H9 (cell line): ENCODE measurements at places on chromosomes 3 and 15. TPM values are rescaled to one million over a fixed set of nuclear protein-coding genes. Genes with fewer than 3 reads are reported as not detected.

PTH1R gene
- total RNA-seq, result 0.99 and 1.0 TPM in 2 replicates

FHIT gene
- total RNA-seq, result 3.0 and 4.0 TPM in 2 replicates

LRRC2 gene
- total RNA-seq, result 2.6 and 3.4 TPM in 2 replicates

FRG2C gene
- not detected in 2 replicates for total RNA-seq

MESD gene
- total RNA-seq, result 29.1 and 30.1 TPM in 2 replicates

TEX9 gene
- total RNA-seq, result 8.4 and 8.9 TPM in 2 replicates

SPTSSB gene
- total RNA-seq, result 1.4 and 3.5 TPM in 2 replicates

FBXO40 gene
- total RNA-seq, result 0.04 and 0.15 TPM in 2 replicates

ITPKA gene
- 0.77 and 0.99 TPM in 2 replicates for total RNA-seq

COX17 gene
- 47.0 and 53.4 TPM in 2 replicates for total RNA-seq

ARL14 gene
- not detected in 2 replicates for total RNA-seq

ZNF592 gene
- 32.7 and 34.6 TPM in 2 replicates for total RNA-seq

MOBP gene
- 0.13 TPM in 1 of 2 replicates, not detected in the other for total RNA-seq

EFHB gene
- total RNA-seq, result 1.6 and 1.9 TPM in 2 replicates

CADPS gene
- 5.4 and 6.6 TPM in 2 replicates for total RNA-seq

GOLGA8G gene
- not detected in 2 replicates for total RNA-seq

NLGN1 gene
- total RNA-seq, result 5.2 and 5.5 TPM in 2 replicates

DPPA2 gene
- 3.1 and 3.2 TPM in 2 replicates for total RNA-seq

GALNT15 gene
- total RNA-seq, result 0.04 TPM in 1 of 2 replicates, not detected in the other

TGM4 gene
- total RNA-seq, result not detected in 2 replicates

CHRM5 gene
- not detected in 2 replicates for total RNA-seq

BSN gene
- total RNA-seq, result 1.9 and 2.4 TPM in 2 replicates

CFAP161 gene
- 0.24 TPM in 1 of 2 replicates, not detected in the other for total RNA-seq

RLBP1 gene
- total RNA-seq, result not detected in 2 replicates

C2CD4A gene
- total RNA-seq, result not detected in 2 replicates

ATP10A gene
- 3.9 and 4.4 TPM in 2 replicates for total RNA-seq

KLHL18 gene
- total RNA-seq, result 49.3 and 55.3 TPM in 2 replicates

HAUS2 gene
- 42.5 and 42.8 TPM in 2 replicates for total RNA-seq

TUSC2 gene
- total RNA-seq, result 33.5 and 35.5 TPM in 2 replicates

GPR15 gene
- not detected in 2 replicates for total RNA-seq

ANKRD63 gene
- 0.26 and 0.46 TPM in 2 replicates for total RNA-seq

CCRL2 gene
- not detected in 2 replicates for total RNA-seq

IL1RAP gene
- total RNA-seq, result 4.6 and 5.4 TPM in 2 replicates

THAP10 gene
- 2.5 and 3.7 TPM in 2 replicates for total RNA-seq

NEK11 gene
- total RNA-seq, result 1.3 and 2.5 TPM in 2 replicates

ADAMTS7 gene
- total RNA-seq, result 23.1 and 25.0 TPM in 2 replicates

CPN2 gene
- total RNA-seq, result not detected in 2 replicates

ZNF860 gene
- total RNA-seq, result 2.1 and 2.6 TPM in 2 replicates
